H9 (cell line): ENCODE measurements at places on chromosomes 1 and 21. TPM values are rescaled to one million over a fixed set of nuclear protein-coding genes. Genes with fewer than 3 reads are reported as not detected.

GRCh38 chr1:160455153-160455517 lies 54.8 kb downstream of the VANGL2 start:
- H3K4me1 ChIP-seq, result no peaks in the 10 kb centered on the region; the same call in 1 of the 2 replicates
- no peak overlapping the region for H3K4me3 ChIP-seq
- no peak for DNase-seq
- H3K27ac ChIP-seq, result no peak overlapping the region
- no peaks in the 10 kb centered on the region for H3K36me3 ChIP-seq
- no peaks in the 10 kb centered on the region for H3K27me3 ChIP-seq

The SYNC gene
- total RNA-seq, result 0.15 TPM in 2 replicates

DNA sequence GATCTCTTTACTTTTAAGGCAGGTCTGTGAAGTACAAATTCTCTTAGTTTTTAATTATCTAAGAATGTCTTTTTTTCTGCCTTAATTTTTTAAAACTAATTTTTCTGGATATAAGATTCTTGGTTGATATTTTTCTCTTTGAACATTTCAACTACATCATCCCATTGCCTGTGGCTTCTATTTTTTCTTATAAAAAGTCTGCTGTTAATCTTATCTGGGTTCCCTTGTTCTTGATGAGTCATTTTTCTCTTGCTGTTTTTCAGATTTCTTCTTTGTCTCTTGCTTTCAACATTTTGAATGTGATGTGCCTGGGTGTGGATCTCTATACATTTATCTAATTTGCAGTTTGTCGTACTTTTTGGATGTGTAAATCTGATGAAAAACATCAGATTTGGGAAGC lies 525.2 kb upstream of the PBX1 start:
- no peak overlapping the region for H3K27ac ChIP-seq
- no peaks in the 10 kb centered on the region for H3K27me3 ChIP-seq
- no peak for DNase-seq
- H3K4me1 ChIP-seq, result no peaks in the 10 kb centered on the region

The ZNF648 gene
- total RNA-seq, result 1.1 and 1.4 TPM in 2 replicates

The BEND5 gene
- total RNA-seq, result 4.8 and 5.6 TPM in 2 replicates

The ALX3 gene
- total RNA-seq, result not detected in 2 replicates

GRCh38 chr1:207191776-207192175 lies 87.7 kb downstream of the C4BPA start:
- no peak overlapping the region for H3K27ac ChIP-seq
- H3K4me3 ChIP-seq, result no peak overlapping the region
- no peaks in the 10 kb centered on the region for H3K4me1 ChIP-seq
- no peaks in the 10 kb centered on the region; the same call in 1 of the 2 replicates for H3K36me3 ChIP-seq
- H3K27me3 ChIP-seq, result no peaks in the 10 kb centered on the region

DNA sequence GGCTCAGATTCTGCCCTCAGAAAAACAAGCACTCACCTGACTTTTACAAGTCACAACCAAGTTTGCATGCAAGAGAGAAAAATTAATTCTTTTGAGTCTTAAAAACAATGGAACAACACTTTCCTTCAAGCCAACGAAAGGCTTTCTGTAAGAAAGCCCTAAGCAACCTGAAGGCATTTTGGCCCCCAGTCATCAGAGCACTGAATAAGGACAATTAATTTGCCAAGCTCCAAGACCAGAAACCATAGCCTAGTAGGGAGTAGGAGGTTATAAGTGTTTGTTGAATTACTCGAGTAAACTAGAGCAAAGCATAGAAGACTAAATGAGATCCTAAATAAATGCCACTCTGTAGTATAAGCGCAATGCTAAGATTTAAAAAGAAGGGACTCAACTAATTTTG lies 4.7 kb downstream of the TGFBR3 start:
- H3K36me3 ChIP-seq, result no peaks in the 10 kb centered on the region
- H3K27ac ChIP-seq, result no peak overlapping the region
- H3K4me1 ChIP-seq, result no peaks in the 10 kb centered on the region
- no peak overlapping the region for H3K4me3 ChIP-seq
- peaks cover 9% of the 10 kb centered on the region; the same call in 1 of the 2 replicates for H3K27me3 ChIP-seq

The TFF2 gene
- not detected in 2 replicates for total RNA-seq

- H3K36me3 ChIP-seq, result peaks cover 11% of the 10 kb centered on the region
- H3K27ac ChIP-seq, result peak overlapping the region; percentile 90
- H3K27me3 ChIP-seq, result no peaks in the 10 kb centered on the region; the same call in 1 of the 2 replicates
- H3K4me1 ChIP-seq, result peaks cover 10% of the 10 kb centered on the region; the same call in 1 of the 2 replicates
Observed at GRCh38 chr1:154186177-154186576, 5.7 kb downstream of the TPM3 start.

- peaks cover 2% of the 10 kb centered on the region for H3K36me3 ChIP-seq
- H3K4me3 ChIP-seq, result peak within 1 kb of the TSS; percentile 92
- no peak for DNase-seq
- peaks cover 11% of the 10 kb centered on the region; the same call in 1 of the 2 replicates for H3K4me1 ChIP-seq
- peak within 1 kb of the TSS; percentile 57 for H3K27ac ChIP-seq
Observed at GRCh38 chr1:244451539-244451950, at the start of gene ADSS2. Gene ADSS2, minus strand, starts transcription at chr1:244451909. Its CDS starts 92 bp downstream, at chr1:244451817.

The NBL1 gene
- 6.1 and 6.4 TPM in 2 replicates for total RNA-seq

DNA sequence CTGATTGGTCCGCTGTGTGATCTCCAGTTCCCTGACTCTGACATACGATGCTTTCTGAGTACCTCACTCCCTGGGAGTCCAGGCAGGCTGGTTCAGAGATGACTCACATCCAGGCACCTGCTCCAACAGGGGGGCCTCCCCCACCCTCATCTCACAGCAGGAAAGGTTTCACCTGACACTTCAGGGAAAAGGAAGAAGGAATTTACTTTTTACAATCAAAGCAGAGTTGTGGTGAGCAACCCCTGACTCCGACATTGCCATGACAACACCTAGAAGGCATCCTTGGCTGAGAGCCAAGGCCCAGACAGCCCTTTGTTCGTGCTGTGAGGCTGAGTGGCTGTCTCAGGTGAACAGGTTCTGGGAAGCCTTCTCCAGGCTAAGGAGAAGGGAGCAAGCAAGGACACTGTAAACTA lies 164.6 kb upstream of the GJB5 start:
- no peaks in the 10 kb centered on the region for H3K27me3 ChIP-seq
- no peaks in the 10 kb centered on the region for H3K36me3 ChIP-seq
- H3K4me1 ChIP-seq, result peaks cover 7% of the 10 kb centered on the region; the same call in 1 of the 2 replicates
- no peak overlapping the region for H3K27ac ChIP-seq

DNA sequence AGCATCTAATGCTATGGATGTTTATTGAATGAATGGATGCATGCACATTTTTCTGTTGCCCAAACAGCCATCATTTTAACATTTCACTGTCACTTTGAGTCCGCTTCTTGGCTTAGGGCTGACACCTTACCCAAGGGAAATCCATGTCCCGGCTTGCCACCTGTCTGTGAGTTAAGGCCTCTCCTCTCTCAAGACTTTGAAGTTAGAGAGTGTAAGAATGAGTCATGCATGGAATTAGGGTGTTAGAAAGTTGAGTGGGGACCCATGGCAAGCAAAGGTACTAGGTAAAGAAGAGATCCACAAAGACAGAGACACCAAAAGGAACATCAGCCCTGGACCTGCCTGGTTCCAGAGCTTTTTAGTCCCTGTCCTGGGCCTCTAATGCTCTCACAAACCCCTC lies 35.1 kb downstream of the ATP1A1 start:
- no peaks in the 10 kb centered on the region for H3K4me1 ChIP-seq
- H3K27ac ChIP-seq, result no peak overlapping the region
- no peaks in the 10 kb centered on the region for H3K27me3 ChIP-seq

The FCGR3A gene
- total RNA-seq, result not detected in 2 replicates

The UMODL1 gene
- total RNA-seq, result not detected in 2 replicates

The OR2T2 gene
- not detected in 2 replicates for total RNA-seq

DNA sequence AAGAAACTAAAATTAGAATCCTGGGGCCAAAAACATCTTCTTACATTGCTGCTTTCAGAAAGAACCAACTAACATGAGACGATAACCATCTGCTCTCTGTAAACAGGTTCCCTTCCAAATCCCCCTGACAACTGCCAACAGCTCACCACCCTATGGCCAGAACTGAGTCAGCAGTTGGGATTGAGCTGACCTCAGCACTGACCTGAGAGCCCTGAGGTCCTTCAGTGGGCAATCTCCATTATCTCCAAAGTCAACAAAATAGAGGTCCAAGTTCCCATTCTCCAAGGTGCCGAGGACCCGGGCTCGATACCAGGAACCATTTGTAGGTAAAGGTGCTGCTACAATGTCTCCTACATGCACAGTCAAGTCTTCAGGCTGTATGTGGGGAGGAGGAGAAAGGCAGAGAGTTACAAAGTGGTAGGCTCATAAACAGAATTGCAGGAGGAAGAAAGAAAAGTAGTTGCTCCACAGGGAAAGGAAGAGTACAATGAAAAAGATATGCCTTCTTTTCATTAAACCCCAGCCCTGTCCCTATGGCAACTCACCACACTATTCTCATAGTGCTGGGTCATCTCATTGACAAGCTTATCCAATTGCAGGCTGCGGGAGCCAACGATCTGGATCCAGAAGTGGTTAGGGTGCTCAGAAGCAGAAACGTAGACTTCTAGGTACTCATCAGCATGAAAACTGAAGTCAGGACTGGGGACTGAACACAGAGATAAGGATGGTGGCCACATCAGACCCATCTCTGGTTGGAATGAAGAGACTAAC lies 12.8 kb upstream of the MRPL9 start:
- no peaks in the 10 kb centered on the region for H3K4me1 ChIP-seq
- DNase-seq, result no peak
- H3K36me3 ChIP-seq, result peaks cover 52% of the 10 kb centered on the region
- no peaks in the 10 kb centered on the region for H3K27me3 ChIP-seq
- no peak overlapping the region for H3K27ac ChIP-seq
- no peak overlapping the region for H3K4me3 ChIP-seq

The OR14A16 gene
- 0.15 TPM in 1 of 2 replicates, not detected in the other for total RNA-seq

DNA sequence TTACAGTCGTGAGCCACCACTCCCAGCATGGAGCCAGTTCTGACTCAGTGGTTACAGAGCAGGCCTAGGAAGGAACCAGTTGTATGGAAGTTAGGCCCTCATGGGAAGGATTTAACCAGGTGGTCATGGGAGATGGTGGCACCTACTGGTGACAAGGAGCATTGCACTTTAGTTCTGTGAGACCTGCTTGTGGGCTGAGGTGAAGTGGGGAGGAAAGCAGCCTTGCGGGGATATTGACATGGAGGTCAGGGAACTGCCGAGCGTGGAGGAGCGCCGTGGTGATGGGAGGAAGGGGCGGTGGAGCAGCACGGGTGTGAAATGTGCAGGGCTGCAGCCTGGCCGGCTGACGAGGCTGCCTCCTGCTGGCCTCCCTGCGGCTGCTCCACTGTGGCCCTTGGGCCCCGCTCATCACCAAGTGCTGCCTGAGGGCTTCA lies 100.4 kb downstream of the GALNT2 start:
- peaks cover 4% of the 10 kb centered on the region for H3K36me3 ChIP-seq
- H3K4me1 ChIP-seq, result peaks cover 3% of the 10 kb centered on the region; the same call in 1 of the 2 replicates
- H3K4me3 ChIP-seq, result no peak overlapping the region
- no peak overlapping the region for H3K27ac ChIP-seq
- H3K27me3 ChIP-seq, result no peaks in the 10 kb centered on the region
- peak; percentile 62 for DNase-seq

DNA sequence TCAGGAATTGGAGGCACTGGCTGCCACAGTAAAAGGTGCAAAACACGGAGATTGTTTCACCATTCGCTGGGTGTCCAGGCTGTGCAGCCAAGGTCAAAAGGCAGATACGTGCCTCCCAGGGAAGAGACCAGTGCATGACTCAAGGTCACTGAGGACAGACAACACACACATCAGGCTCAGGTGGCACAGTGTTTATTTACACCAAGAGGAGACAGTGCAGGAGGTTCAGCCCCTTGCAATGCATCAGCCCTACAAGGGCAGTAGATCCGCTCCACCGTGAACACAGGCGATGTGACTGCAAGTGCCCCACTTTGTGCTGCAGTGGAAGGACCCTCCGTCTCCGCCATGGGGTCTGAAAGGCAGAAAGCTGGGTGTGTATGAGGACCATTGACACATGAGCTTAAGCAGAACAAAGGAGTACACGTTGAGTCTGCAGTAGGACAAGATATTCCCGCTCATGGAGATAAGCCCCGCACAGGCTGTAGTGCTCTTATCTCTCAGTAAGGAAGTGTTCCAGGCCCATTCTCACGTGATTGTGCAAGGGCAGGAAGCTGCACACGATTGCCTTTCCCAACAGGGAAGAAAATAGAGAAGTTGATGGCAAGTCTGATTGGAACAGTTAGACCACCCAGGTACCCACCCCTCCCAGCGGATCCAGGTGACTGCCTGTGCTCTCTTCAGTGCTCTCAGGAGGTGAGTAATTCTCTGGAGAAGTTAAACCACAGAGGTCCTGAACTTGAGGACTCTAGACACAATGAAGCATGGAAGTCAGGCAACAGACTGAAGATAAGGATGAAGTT lies 37.5 kb upstream of the QSOX1 start:
- no peak overlapping the region for H3K27ac ChIP-seq
- H3K36me3 ChIP-seq, result peaks cover 3% of the 10 kb centered on the region
- H3K4me3 ChIP-seq, result no peak overlapping the region
- DNase-seq, result no peak

- no peaks in the 10 kb centered on the region for H3K27me3 ChIP-seq
- no peak overlapping the region for H3K4me3 ChIP-seq
- no peaks in the 10 kb centered on the region for H3K36me3 ChIP-seq
- H3K27ac ChIP-seq, result no peak overlapping the region
- DNase-seq, result no peak
Observed at GRCh38 chr1:218473522-218473921, 128.4 kb downstream of the TGFB2 start.

- no peak for DNase-seq
- H3K27ac ChIP-seq, result no peak overlapping the region
- H3K36me3 ChIP-seq, result no peaks in the 10 kb centered on the region
- H3K27me3 ChIP-seq, result no peaks in the 10 kb centered on the region
- peaks cover 8% of the 10 kb centered on the region; the same call in 1 of the 2 replicates for H3K4me1 ChIP-seq
Observed at GRCh38 chr1:62038594-62039284, 155.9 kb upstream of the L1TD1 start.

DNA sequence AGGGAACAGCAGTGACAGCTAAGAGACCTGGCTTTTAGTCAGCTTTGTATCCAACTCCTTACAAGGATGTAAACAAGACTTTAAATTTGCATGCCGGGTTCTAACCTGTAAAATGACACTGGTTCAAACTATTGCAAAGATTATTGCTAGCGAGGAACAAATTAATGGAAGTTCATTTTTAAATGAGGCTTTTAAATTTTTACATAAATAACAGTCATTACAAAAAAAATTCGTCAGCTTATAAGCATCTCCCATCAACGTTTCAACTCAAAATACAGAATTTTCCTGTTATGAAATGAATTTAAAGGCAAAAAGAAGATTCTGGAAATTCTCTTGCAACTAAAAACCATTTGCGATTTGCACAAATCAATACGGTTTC lies 668 bp downstream of the KIF14 start:
- no peak overlapping the region for H3K27ac ChIP-seq
- H3K4me1 ChIP-seq, result no peaks in the 10 kb centered on the region
- no peaks in the 10 kb centered on the region for H3K27me3 ChIP-seq
- DNase-seq, result no peak
- H3K36me3 ChIP-seq, result peaks cover 39% of the 10 kb centered on the region

- no peaks in the 10 kb centered on the region for H3K4me1 ChIP-seq
- no peak for DNase-seq
- H3K27me3 ChIP-seq, result peaks cover 17% of the 10 kb centered on the region; the same call in 1 of the 2 replicates
Observed at GRCh38 chr1:156839426-156840109, 19.3 kb downstream of the INSRR start.
